ENCODE measurements at places on chromosomes 5 and 9.

DNA sequence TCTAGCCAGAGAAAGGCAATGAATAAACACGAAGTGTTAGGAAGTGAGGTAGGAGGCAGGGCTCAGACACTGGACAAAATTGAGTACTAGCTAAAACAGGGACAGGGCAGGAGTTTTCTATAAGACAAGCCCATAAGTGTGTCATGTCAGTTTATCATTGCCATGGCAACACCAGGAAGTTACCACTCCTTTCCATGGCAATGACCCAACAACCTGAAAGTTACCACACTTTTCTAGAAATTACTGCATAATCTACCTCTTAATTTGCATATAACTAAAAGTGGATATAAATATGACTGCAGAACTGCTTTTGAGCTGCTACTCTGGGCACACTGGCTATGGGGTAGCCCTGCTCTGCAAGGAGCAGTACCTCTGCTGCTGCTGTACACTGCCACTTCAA is 442.5 kb upstream of the COX7C start:
- DNase-seq, result no peak

DNA sequence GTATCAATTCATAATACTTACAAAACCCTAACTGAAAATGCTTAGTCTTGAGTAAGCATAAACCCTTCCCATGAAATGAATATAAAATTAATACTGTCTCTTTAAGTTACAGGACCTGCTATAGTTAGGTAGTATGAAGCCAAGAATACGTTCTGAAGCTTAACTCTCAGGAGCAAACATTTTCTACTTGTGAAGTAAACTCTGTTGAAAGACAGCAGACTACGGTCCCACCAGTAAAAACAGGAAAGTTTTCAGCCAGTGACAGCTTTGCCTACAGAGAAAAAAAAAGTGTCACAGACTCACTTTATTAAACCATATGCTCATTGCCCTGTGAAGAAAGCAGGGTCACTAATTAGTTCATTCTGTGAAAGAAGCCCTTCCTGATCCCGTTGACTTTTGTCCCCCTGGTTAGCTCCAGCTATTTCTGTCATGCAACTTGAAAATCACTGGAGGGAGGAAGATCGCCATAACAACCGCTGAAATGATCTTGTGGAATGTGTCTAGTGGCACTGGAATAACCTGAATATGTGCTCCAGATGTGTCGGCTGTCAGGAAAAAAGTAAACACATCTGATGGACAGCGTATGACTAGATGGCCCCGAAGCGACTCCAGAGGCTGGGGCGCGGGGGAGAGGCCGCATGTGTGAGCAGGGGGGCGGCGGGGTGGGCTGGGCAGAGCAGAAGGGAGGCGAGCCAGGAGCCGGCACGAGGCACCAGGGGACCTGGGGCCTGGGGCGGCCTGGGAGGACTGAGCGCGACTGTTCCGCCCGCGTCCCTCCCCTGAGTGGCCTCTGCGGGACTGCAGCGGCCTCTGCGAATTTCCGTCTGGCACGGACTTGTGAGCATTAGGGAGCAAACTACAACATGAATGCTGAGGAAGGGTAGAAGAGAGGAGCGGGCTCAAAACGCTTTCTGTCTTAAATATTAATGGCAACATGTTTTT is 41.9 kb downstream of the BNC2 start:
- DNase-seq, result no peak

DNA sequence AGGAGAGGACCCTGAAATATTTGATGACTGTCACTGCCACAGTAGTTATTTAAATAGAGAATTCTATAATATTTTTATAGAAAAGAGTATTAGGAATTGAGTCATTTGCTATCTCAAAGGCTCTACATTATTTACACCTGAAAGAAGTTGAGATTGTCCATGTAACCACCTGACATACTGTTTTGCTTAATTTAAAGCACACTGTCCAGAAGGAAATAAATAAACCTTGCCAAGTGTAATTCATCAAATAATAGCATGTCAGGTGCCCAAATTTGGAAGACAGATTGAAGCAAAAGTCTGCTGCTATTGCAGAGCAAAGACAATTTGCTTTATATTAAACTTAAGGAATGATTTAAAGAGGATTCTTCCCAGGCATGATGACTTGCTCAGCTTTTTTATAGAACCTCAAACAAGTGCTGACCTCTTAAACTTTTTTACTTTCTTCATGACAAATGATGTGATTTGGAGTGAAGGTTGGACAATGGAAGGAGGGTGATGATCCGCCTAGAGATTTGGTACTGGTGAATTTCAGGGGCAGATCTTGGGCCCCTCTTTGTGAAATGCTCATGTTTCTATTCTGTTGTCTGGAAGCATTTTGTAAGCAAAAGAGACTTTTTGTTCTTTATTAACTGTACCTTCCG is 65.0 kb downstream of the DAPK1 start:
- DNase-seq, result no peak

DNA sequence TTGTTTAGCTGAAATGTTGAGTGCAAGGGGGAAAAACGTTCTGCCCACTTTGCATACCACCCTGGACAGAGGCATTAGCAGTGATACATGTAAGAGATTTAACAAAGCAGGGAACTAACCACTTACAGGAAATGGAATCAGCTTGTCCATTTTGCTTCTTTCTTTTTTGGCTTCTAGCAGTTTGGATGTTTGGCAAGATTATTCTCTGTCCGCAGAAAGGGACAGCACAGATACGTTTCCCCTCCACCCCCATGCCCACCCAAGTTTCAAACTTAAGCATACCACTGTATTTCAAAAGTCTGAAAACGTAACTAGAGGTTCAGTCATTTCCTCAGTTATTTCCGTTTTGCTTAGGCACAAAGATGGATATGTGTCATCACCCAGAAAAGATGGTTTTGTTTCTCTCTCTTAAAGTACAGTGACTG is 118.4 kb downstream of the GDNF start:
- DNase-seq, result no peak

DNA sequence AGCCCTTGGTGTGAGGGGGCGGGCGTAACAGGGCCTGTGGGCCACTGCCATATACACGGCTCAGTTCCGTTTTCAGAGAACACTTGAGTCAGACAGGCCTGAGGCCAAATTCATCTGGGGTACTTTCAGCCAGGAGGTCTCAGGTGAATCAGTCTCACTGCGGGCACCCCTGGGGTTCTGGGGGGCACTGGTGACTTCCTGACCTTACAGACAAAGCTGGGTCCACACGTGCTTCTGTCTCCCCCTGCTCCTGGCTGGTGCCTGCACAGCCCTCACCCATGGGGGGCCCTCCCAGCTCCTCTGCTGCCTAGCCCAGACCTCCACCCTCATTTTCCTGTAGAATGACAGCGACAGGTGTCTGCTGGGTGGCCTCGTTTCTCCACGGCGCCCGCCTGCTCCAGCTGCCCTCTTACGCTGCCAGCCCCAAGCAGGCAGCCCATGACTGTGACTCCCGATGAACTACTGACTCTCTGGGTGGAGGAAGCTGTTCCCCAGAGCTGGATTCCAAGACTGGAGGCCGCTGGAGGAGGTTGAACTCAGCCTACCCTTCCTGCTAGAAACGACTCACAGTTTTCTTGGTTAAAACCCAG is 374.1 kb upstream of the IRX4 start:
- DNase-seq, result no peak

- no peak for DNase-seq
Measured at GRCh38 chr5:51188001-51188591, 195.2 kb upstream of the ISL1 start.

- DNase-seq, result no peak
Measured at GRCh38 chr9:13181652-13182051, 97.8 kb downstream of the MPDZ start.

- peak; percentile 42 for DNase-seq
Measured at GRCh38 chr9:93682155-93682968, 106.0 kb downstream of the PHF2 start.

- no peak for DNase-seq
Measured at GRCh38 chr9:136855461-136856078, 3.4 kb downstream of the MAMDC4 start.

- DNase-seq, result no peak
Measured at GRCh38 chr9:22363421-22363887, 83.2 kb upstream of the DMRTA1 start.
